ENCODE measurements at places on chromosomes 7 and 10.

DNA sequence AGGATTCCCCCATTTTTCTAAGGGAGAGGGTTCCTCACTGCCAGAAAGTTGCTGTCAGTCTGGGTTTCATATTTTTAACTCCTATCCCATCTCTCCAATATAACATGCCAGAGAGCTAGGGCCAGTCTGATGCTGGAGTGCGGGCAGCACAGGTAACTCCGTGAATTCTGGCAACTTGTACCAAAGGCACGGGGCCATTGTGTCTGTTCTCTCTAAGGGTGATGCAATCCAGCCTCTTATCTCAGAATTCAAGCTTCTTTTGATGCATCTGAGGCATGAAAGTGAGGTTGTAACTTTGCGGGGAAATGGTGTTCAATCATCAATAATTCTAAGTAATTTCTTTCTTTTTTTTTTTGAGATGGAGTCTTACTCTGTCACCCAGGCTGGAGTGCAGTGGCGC is 1074.4 kb downstream of the TYW1 start:
- DNase-seq: no peak

DNA sequence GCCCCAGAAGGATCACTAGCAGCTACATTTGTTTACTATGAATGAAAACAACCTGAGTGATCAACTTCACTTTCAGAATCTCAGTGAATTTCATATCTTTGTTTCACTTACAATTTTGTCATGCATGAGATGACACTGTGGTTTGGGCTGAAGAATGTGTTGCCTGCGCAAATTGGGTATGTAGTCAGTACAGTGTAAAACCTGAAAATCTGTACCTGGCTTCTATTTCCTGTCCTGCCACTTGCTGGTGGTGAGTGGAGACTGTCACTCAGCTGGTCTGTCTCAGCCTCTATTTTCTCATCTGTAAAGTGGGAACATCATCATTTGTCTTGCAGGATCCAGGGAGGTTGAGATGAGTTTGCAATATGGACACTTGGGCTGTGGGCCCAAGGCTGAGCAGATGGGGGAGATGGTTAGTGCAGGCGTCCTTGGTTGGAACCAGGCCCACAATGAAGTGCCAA is 118.0 kb downstream of the WDFY4 start:
- peak; percentile 9 for DNase-seq

DNA sequence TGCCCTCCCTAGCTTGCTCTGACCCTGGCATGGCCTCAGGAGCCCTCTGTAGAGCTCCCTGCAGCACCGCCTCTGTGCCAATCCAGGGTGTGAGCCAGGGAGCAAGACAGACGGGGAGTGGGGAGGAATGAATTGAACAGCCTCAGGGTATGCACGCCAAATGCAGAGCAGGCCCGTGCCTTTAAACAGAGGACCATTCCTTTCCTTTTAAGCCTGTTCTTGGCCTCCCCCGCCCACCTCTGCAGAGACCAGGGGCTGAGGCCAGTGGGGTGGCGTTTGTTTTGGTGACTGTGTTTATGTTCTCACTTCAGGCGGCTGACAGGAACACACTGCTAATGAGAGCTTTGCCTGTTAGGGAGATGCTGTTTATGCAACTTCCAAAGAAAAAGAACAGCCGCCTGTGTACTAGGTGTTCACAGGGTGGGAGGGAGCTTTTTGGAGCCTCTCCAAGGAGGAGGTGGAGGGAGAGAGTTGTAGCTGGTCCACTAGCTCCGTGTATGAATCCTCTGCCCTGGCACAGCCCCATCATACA is 528.1 kb upstream of the DPP6 start:
- no peak for DNase-seq

GRCh38 chr7:147438216-147438615 is 1152.3 kb upstream of the C7orf33 start:
- no peak for DNase-seq

- DNase-seq: no peak
Measured at GRCh38 chr7:93817526-93817925, 73.0 kb downstream of the TFPI2 start.

- DNase-seq: no peak
Measured at GRCh38 chr7:68472688-68473087, 1125.6 kb upstream of the AUTS2 start.

GRCh38 chr10:48470115-48470892 is 134.6 kb downstream of the ARHGAP22 start:
- DNase-seq: no peak

DNA sequence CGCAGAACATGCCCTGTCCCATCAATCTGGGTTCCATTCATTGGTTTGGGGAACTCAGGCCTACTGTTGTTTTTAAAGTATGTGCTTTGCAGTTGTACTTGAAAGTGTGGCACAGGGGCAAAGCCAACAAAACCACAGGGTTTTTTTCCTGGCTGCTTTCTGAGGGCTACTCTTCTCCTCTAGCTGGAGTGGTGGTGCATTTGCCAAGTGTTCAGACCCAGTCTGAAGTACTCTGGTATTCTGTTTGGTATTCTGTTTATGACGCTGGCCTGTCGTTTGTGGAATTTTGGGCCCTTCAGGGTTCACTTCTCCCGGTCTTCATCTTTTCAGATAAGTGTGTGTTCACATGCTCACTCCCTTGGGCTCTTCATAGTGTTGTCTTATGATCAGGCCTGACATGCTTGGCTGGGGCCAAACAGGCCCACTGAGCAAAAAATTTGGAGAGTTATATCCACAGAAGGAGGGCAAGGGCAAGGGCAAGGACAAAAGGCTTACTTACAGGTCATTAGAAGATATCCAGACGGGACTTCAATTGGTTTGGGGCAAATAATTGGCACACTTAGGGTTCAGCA is 26.3 kb downstream of the SLC26A4 start:
- DNase-seq: no peak

GRCh38 chr10:74008212-74008731 is 10.4 kb downstream of the VCL start:
- peak; percentile 7 for DNase-seq

- no peak for DNase-seq
Measured at GRCh38 chr7:149369497-149369896, 91.4 kb downstream of the ZNF777 start.

- no peak for DNase-seq
Measured at GRCh38 chr10:14571866-14572507, 202.7 kb downstream of the FAM107B start.
